Stimulated activated CD4-positive, alpha-beta T cell treated with anti-CD3 and anti-CD28 coated beads, Interleukin-1b, Interleukin-23, amount 100 ng/mL, for 1 hour (primary cell): ENCODE measurements at places on chromosomes 3 and 15.
A peak's percentile ranks its signal among the peaks of the same experiment; 100 is the strongest.

- DNase-seq, result no peak
Observed at GRCh38 chr15:31051496-31052080, 49.9 kb downstream of the TRPM1 start.

DNA sequence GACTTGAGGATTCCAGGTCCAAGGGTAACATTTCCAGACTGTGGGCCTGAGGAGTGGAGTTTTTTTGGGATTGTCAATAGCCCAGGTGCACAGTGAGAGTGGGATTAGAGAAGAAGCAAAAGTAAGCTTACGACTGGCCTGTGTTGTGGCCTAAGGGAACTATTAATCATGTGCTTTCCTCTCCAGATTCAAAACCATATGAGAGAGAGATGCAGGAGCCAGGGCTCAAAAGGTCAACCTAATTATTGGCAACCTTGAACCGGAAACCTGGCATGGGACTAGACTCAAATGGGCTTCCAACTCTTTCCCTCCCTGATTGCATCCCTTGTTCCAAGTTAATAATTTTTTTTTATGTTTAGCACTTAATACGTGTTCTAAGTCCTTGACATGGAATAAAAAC is 242.1 kb upstream of the THRB start:
- no peak for DNase-seq

DNA sequence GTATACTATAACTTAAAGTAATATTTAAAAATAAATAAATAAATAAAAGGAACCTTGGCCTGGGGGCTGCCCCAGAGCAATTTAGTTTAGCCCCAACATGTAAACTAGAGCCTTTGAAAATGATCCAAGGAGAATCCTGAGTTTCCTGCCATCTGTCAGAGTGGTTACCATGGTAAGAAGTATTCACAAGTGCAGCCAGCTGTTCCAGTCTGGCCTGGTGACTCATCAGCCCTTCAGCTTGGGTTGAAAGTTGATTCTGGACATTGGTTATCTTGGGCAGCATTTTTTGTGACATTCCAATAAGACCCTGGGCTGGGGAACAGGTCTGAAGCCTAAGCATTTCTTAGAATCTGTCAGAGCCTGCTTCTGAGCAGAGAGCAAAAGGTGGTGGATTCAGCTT is 72.7 kb upstream of the LRTM1 start:
- DNase-seq, result no peak

DNA sequence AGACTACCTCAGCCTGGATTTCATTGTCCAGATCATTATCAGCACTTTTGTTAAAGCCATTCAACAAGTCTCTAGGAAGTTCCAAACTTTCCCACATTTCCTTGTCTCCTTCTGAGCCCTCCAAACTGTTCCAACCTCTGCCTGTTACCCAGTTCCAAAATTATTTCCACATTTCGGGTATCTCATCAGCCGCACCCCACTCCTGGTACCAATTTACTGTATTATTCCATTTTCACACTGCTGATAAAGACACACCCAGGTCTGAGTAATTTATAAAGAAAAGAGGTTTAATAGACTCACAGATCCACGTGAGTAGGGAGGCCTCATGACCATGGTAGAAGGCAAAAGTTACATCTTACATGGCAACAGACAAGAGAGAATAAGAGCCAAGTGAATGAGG is 1198.3 kb upstream of the ALCAM start:
- DNase-seq, result no peak

DNA sequence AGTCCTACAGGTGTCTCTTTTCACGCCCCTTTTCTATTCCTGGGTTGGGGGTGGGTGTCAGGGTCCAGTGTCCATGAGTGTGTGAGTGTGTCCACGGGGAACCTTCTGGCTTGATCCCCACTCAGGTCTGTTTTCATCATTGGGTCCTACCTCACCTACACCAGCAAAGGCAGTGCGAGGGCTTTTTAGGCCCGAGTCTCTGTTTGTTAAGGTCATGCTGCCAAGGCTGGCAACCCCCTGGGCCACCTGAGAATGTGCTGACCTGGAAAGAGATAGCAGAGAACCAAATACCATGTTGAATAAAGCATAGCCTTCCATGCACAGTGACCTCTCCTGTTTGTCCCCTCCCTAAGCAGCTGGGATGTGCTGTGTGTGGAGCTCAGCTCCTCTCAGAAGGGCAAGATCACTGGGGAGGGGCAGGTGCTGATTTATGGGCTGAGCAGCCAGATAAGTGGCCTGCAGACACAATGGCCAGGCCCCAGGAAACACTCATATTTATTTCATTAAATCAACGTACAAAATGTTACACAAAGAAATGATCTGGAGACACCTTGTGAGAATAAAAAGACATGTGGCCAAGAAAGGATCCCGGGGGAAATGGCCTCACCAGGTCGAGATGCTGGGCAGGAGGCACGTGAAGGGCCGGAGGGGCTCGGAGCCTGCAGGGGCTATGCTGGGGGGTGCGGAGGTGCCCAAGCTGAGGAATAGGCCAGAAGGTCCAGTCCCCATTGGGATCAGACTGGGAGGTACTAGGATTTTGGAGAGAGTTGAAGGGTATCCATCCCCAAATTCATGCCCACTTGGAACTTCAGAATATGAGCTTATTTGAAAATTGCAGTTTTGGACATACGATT is 36.1 kb downstream of the RAB6B start:
- DNase-seq, result no peak

GRCh38 chr3:72961752-72962151 is 34.9 kb upstream of the PPP4R2 start:
- no peak for DNase-seq

GRCh38 chr3:116265320-116265695 is 180.0 kb downstream of the LSAMP start:
- DNase-seq, result no peak

DNA sequence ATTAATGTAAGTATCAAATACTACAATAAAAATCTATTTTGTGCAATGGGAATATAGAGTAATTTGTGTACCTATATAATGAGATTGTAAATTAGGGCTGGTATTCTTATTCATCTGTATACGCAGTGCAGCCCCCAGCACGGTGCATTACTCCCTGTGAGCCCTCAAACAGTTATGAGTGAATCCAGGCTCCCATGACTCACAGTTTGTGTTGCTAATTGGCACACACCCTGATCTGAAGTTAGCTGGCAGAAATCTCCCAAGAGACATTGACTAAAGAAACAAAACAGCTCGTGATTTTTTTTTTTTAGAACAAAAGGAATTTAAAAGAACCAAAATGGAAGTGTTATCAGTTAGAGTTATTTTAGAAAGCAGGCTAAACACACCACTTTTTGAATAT is 15.7 kb downstream of the GK5 start:
- DNase-seq, result no peak

- no peak for DNase-seq
Observed at GRCh38 chr15:31473385-31474058, 146.9 kb downstream of the KLF13 start.

GRCh38 chr3:157938154-157938779 is 168.0 kb downstream of the SHOX2 start:
- no peak for DNase-seq

- DNase-seq, result no peak
Observed at GRCh38 chr3:164460851-164461250, 617.4 kb downstream of the SI start.

- no peak for DNase-seq
Observed at GRCh38 chr3:140164922-140165590, 230.1 kb downstream of the CLSTN2 start.

DNA sequence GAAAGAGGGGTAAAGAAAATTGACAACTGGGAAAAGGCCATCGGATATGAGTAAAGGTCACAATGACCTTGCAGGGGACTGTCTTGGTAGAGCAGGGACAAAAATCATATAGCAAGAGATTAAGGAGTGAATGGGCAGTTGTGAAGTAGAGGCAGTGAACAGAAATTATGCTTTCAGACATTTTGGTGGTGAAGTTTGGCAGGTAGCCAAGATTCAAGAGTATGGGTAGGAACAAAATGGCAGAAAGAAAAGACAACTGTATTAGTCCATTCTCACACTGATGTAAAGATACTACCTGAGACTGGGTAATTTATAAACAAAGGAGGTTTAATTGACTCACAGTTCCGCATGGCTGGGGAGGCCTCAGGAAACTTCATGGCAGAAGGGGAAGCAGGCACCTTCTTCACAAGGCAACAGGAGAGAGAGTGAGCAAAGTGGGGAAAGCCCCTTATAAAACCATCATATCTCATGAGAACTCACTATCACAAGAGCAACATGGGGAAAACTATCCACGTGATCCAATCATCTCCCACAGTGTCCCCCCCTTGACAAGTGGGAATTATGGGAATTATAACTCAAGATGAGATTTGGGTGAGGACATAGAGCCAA is 84.0 kb downstream of the CGNL1 start:
- no peak for DNase-seq

DNA sequence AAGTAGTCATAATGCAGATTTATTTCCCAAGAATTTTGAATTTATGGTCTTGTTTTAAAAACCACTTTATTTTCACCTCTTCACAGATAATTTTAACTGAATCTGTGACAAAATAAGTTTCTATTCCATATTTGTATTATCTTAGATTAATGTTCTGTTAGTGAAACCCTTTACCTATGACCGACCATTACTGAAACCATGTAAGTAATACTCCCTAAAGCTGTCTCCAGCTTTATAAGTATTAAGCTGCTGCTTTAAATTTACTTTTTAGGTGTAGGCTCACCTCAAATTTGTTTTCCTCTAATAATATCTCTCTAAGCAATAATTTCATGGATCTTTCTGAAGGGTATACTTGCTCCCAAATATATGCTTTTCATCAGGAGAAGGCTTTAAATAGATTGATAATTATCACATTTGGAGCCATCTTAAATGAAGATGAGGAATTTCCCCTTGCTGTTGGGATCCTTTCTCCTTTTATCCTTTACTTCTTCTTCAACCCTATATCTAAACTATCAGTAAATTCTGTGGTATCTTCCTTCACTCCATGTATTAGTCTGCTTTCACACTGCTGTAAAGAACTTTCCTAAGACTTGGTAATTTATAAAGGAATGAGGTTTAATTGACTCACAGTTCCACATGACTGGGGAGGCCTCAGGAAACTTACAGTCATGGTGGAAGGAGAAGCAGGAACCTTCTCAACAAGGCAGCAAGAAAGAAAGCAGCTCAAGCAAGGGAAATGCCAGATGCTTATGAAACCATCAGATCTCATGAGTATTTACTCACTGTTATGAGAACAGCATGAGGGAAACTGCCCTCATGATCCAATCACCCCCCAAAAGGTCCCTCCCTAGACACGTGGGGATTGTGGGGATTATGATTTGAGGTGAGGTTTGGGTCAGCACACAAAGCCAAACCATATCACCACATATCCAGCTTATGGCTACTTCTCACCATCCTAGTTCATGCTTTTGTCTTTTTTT is 92.3 kb upstream of the P2RY1 start:
- no peak for DNase-seq

GRCh38 chr3:112038863-112039262 is 4.3 kb downstream of the TMPRSS7 start:
- DNase-seq, result no peak

- peak; percentile 26 for DNase-seq
Observed at GRCh38 chr3:48504051-48504946, at the start of gene SHISA5. Gene SHISA5, minus strand, starts transcription at chr3:48504174. Its CDS starts 80 bp downstream, at chr3:48504094.

- no peak for DNase-seq
Observed at GRCh38 chr15:68281008-68281407, 3.5 kb downstream of the FEM1B start.

- no peak for DNase-seq
Observed at GRCh38 chr3:171811913-171812335, 1.6 kb upstream of the PLD1 start.

DNA sequence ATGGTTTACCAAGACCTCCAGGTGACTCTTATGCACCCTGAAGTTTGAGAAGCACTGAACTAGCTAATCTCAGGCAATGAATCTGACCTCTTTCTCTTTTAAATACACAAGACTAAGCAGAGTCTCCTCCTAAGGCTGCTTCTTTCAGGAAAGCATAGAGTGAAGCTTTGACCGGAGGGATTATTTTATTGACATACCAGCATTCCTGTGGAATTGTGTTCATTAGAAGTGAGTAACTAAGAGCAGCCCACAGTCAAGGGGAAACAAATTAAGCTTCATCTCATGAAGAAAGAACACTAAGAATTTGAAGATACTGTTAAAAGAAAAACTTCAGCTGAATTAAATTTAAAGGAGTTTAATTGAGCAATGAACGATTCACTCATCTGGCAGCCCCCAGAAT is 963.5 kb downstream of the NTRK3 start:
- DNase-seq, result no peak

GRCh38 chr3:195802261-195802701 is 9.4 kb downstream of the MUC4 start:
- DNase-seq, result no peak

DNA sequence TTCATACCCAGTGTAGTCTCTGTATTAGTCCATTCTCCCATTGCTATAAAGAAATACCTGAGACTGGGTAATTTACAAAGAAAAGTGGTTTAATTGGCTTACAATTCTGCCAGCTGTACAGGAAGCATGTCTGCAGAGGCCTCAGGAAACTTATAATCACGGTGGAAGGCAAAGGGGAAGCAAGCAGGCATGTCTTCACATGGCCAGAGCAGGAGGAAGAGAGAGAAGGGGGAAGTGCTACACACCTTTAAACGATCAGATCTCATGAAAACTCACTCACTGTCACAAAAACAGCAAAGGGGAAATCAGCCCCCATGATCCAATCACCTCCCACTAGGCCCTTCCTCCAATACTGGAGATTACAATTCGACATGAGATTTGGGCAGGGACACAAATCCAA is 6.3 kb upstream of the PARP14 start:
- DNase-seq, result no peak

DNA sequence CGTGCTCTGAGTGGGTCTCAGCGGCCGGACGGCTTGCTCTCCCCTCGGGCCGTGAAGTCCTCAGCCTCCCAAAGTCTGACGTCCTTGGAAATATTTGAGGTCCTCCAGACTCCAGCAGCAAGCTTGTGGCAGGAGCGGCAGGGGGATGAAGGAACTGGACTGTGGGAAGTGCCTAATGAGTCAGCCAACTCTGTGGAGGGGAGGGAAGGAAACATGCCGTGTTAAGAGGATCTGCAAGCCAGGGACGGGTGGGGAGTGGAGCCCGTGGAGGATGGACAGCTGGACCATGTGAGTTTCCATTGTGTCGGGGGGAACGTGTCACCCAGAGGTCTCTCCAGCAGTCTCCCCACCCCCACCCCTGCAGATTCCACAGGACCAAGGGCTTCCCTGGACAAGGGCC is 39.4 kb upstream of the IDH2 start:
- DNase-seq, result no peak
